Effector memory CD4-positive, alpha-beta T cell (primary cell): ENCODE measurements at places on chromosomes 1 and 21.
A peak's percentile ranks its signal among the peaks of the same experiment; 100 is the strongest.

GRCh38 chr21:17793246-17794123 lies 25.7 kb downstream of the C21orf91 start:
- peaks cover 9% of the 10 kb centered on the region for H3K36me3 ChIP-seq
- DNase-seq = no peak
- peak overlapping the region; percentile 40 for H3K4me3 ChIP-seq
- no peaks in the 10 kb centered on the region for H3K27me3 ChIP-seq

GRCh38 chr1:151059109-151060006 lies at the start of gene CDC42SE1:
Gene CDC42SE1 (minus strand): TSS chr1:151059622. CDS start chr1:151055730, 3,892 bp downstream.
- H3K4me3 ChIP-seq = peak within 1 kb of the TSS; percentile 88
- peaks cover 15% of the 10 kb centered on the region for H3K36me3 ChIP-seq
- DNase-seq = peak; percentile 73
- H3K4me1 ChIP-seq = peaks cover 31% of the 10 kb centered on the region

DNA sequence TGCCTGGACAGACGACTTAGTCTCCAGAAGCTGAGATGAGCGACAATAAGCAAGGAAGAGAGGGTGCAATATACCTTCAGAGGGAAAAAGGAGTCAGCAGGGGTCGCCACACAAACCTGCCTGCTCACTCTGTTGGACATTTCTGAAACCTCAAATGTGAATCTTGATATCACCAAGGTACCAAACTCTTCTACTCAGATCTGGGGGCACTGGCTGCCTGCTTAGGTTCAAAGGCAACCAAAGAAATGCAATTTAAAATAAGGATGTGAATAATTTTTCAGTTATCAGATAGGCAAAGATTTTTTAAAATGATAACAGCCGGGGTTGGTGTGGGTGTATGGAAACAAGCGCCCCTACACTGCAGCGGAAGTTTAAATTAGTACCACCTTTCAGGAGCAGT lies 164.2 kb downstream of the HIVEP3 start:
- H3K36me3 ChIP-seq = no peaks in the 10 kb centered on the region
- no peak for DNase-seq
- H3K4me3 ChIP-seq = no peak overlapping the region
- no peak overlapping the region for H3K27ac ChIP-seq
- no peaks in the 10 kb centered on the region for H3K27me3 ChIP-seq

DNA sequence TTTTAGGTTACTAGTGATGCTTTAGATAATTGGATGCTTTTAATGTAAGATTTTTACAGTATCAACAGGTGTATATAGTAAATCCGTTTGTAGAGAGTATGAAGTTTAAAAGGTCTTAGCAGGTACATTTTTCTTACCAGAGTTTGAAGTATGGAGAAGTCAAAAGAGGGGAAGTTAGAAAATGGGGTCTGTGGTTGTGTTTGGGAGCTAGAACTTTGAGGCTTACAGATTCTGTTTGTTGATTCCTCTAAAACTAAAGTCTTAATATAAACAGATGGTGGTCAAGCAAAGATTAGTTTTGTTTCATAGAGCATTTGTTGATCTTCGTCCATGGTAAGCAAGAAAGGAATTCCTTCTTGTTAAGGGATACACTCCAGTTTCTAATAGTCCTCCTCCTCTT lies 35.8 kb downstream of the CDC42 start:
- H3K36me3 ChIP-seq = peaks cover 48% of the 10 kb centered on the region
- no peak for DNase-seq
- peaks cover 33% of the 10 kb centered on the region for H3K4me1 ChIP-seq
- H3K27me3 ChIP-seq = no peaks in the 10 kb centered on the region
- no peak overlapping the region for H3K4me3 ChIP-seq

DNA sequence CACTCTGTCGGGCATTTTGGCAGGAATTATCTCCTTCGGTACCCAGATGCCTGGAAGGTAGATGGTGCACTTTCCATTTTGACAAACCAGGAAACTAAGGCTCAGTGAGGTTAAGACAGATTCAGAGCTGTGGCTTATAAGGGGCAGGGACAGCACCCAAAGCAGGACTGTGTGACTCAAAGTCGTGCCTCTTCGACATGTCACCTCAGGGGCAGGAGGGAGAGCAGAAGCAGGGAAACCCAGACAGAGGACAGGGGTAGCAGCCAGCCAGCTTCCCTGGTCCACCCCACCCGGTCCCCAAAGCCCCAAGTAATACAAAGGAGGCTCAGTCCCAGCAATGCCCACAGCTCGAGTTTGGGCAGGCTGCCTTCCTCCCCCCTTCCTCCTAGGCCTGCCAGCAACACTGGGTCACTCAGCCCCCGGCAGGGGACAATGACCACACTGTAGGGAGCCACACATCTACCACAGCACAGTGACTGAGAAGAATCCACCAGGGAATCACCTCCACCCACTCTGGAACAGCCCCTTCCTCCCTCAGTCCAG lies 2.5 kb downstream of the RHOC start:
- H3K27me3 ChIP-seq = no peaks in the 10 kb centered on the region
- H3K4me3 ChIP-seq = peak overlapping the region; percentile 33
- DNase-seq = no peak
- peak overlapping the region; percentile 27 for H3K27ac ChIP-seq
- H3K4me1 ChIP-seq = peaks cover 42% of the 10 kb centered on the region

GRCh38 chr1:232462213-232462612 lies 167.7 kb downstream of the SIPA1L2 start:
- H3K36me3 ChIP-seq = no peaks in the 10 kb centered on the region
- DNase-seq = no peak
- H3K4me3 ChIP-seq = no peak overlapping the region
- H3K4me1 ChIP-seq = no peaks in the 10 kb centered on the region
- H3K27ac ChIP-seq = no peak overlapping the region

- peak; percentile 33 for DNase-seq
- no peaks in the 10 kb centered on the region for H3K36me3 ChIP-seq
- peak within 1 kb of the TSS; percentile 61 for H3K27ac ChIP-seq
- H3K4me3 ChIP-seq = peak within 1 kb of the TSS; percentile 98
- H3K27me3 ChIP-seq = no peaks in the 10 kb centered on the region
- H3K4me1 ChIP-seq = peaks cover 6% of the 10 kb centered on the region
Observed at GRCh38 chr1:184051485-184052193, at the start of gene TSEN15. Gene TSEN15 (plus strand): TSS chr1:184051730. CDS start chr1:184051756, 26 bp downstream.

- H3K4me3 ChIP-seq = no peak overlapping the region
- no peak overlapping the region for H3K27ac ChIP-seq
- H3K36me3 ChIP-seq = no peaks in the 10 kb centered on the region
Observed at GRCh38 chr1:65691152-65691900, 101.4 kb upstream of the PDE4B start.

GRCh38 chr1:115425442-115425841 lies 87.4 kb upstream of the NGF start:
- H3K36me3 ChIP-seq = no peaks in the 10 kb centered on the region
- H3K27ac ChIP-seq = no peak overlapping the region
- no peaks in the 10 kb centered on the region for H3K4me1 ChIP-seq
- no peaks in the 10 kb centered on the region for H3K27me3 ChIP-seq
- DNase-seq = no peak
- H3K4me3 ChIP-seq = no peak overlapping the region

GRCh38 chr1:228006786-228007048 lies at the start of gene WNT3A:
Gene WNT3A (plus strand): TSS chr1:228006998. CDS start chr1:228007129, 131 bp downstream.
- DNase-seq = no peak
- H3K36me3 ChIP-seq = no peaks in the 10 kb centered on the region
- H3K27ac ChIP-seq = no peak within 1 kb of the TSS
- H3K27me3 ChIP-seq = peaks cover 37% of the 10 kb centered on the region
- no peak within 1 kb of the TSS for H3K4me3 ChIP-seq

DNA sequence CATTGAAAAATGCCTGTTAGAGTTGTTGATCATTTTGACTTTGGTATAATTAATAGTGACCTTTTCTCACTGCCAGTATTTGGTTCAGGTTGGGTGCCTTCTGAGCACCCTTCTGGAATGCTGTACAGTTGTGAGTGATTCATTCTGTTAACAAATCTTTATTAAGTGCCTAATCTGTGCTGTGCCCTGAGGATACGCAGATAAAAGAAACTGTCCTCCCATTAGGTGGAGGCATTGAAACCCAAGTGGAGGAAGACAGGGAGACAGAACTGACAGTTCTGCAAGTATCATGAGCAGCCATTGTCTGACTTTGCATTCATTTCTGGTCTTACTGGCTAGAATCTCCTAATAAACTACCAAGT lies 76.1 kb upstream of the ZNF326 start:
- no peaks in the 10 kb centered on the region for H3K27me3 ChIP-seq
- no peak overlapping the region for H3K27ac ChIP-seq
- no peak for DNase-seq
- no peaks in the 10 kb centered on the region for H3K4me1 ChIP-seq
- H3K4me3 ChIP-seq = no peak overlapping the region

- no peaks in the 10 kb centered on the region for H3K36me3 ChIP-seq
- no peak for DNase-seq
- no peaks in the 10 kb centered on the region for H3K27me3 ChIP-seq
- peaks cover 7% of the 10 kb centered on the region for H3K4me1 ChIP-seq
Observed at GRCh38 chr1:41623736-41624135, 139.3 kb upstream of the EDN2 start.

DNA sequence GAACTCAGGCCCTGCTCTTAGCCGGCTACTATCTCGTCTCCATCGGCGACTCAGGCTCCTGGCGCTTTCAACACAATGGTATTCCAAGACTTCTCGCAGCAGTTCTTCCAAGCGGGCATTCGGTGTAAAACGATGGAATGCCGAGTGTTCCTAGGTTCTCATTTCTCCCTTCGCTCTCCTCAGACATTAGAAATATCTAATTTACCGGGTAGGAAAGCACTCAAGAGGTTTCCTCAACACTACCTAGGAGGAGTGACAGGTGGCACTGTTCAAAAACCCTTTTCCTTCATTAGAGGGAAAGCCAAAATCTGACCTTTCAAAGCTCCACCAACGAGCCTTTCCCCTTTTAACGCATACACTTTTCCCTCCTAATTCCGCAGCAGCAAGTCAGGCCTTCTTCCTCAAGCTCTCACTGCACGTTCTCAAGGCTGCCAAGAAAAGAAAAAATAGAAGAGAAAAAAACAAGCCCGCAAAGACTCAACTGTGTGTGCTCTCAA lies 601 bp downstream of the UBE2G2 start:
- no peaks in the 10 kb centered on the region for H3K27me3 ChIP-seq
- DNase-seq = no peak
- H3K27ac ChIP-seq = peak overlapping the region; percentile 55
- peaks cover 17% of the 10 kb centered on the region for H3K4me1 ChIP-seq
- peak overlapping the region; percentile 70 for H3K4me3 ChIP-seq

- no peaks in the 10 kb centered on the region for H3K27me3 ChIP-seq
- no peak for DNase-seq
- no peaks in the 10 kb centered on the region for H3K36me3 ChIP-seq
- no peak overlapping the region for H3K27ac ChIP-seq
Observed at GRCh38 chr1:56045477-56045876, 533.9 kb downstream of the PLPP3 start.

- H3K27ac ChIP-seq = no peak overlapping the region
- H3K27me3 ChIP-seq = no peaks in the 10 kb centered on the region
- H3K4me1 ChIP-seq = no peaks in the 10 kb centered on the region
- DNase-seq = no peak
- H3K4me3 ChIP-seq = no peak overlapping the region
- no peaks in the 10 kb centered on the region for H3K36me3 ChIP-seq
Observed at GRCh38 chr1:240516069-240516468, 95.9 kb downstream of the GREM2 start.

DNA sequence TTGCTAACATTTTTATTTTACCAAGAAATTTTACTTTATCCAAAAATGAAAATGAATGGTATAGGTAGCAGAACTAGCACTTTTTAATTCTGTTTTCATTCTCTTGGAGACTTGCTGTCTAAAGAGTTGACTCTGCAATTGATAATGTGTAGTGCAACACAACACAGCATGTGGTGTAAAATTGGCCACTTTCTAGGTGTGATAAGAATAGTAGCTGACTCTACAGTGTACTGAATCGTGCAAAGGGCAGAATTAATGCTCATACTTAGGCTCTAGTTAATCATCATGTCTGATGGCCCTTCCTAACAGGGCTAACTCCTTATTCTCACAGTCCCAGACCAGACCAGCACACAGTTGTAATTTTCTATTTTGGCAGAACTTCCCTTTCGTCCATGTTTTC lies 140.5 kb downstream of the NEK7 start:
- no peak overlapping the region for H3K4me3 ChIP-seq
- H3K36me3 ChIP-seq = peaks cover 15% of the 10 kb centered on the region
- no peaks in the 10 kb centered on the region for H3K4me1 ChIP-seq
- DNase-seq = no peak
- no peak overlapping the region for H3K27ac ChIP-seq
- no peaks in the 10 kb centered on the region for H3K27me3 ChIP-seq

DNA sequence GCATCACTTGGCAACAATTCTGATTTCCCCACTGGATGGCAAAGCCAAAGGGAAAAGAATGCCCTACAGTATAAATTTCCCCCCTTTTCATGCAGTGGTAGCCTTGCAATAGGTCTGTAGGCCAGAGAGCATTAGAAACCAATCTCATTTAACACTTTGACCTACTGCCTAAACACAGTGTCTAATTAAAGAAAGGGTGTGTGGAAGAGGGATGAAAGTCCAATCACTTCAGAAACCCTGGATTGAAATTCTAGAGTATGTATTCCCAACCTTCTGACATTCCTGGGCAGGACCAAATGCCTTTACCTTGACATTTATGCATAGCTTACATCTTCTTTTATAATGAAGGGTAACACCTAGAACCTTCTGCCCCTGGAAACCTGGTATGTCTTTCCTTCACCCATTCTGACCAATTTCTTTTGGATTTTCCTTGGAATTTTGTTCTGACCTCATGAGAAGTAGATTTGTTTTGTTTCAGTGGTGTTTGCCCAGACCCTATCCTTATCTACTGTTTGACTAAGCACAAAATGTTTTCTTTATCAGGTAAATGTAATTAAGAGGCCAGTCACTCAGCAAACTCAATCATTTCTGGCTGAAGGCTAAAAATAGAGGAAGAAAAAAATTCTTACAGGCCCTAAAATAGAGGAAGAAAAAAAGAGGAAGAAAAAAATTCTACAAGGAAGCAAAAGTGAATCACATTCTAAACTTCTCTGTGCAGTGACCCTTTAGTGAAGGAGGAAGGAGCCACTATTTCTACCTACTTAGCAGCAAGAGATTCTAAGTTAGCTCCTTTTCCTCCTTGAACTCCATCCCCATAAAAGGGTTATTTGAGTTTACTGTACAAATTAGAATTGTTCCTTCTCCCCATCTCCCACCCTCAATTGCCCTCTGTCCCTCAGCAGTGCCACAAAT lies 129.5 kb upstream of the DSCAM start:
- H3K27ac ChIP-seq = no peak overlapping the region
- no peak for DNase-seq
- no peaks in the 10 kb centered on the region for H3K36me3 ChIP-seq
- no peaks in the 10 kb centered on the region for H3K4me1 ChIP-seq

DNA sequence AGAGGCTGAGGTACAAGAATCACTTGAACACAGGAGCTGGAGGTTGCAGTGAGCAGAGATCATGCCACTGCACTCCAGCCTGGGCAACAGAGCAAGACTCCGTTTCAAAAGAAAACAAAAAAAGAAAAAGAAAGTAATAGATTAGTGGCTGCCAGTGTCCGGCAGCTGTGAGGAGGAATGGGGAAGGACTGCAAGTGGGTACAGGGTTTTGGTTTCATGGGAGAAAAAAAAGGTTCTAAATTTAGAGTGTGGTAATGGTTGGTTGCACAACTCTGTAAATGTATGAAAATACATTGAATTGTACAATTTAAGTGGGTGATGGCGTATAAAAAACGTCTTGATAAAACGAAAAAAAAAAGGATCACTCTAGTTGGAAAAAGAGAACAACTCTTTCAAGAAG lies 6.7 kb downstream of the TAF1A start:
- no peak overlapping the region for H3K27ac ChIP-seq
- no peaks in the 10 kb centered on the region for H3K27me3 ChIP-seq
- no peaks in the 10 kb centered on the region for H3K4me1 ChIP-seq
- no peak overlapping the region for H3K4me3 ChIP-seq
- peaks cover 7% of the 10 kb centered on the region for H3K36me3 ChIP-seq
- DNase-seq = no peak

GRCh38 chr1:77025599-77025998 lies 158.3 kb downstream of the ST6GALNAC5 start:
- H3K27ac ChIP-seq = no peak overlapping the region
- H3K27me3 ChIP-seq = no peaks in the 10 kb centered on the region
- no peaks in the 10 kb centered on the region for H3K36me3 ChIP-seq
- DNase-seq = no peak
